ENCODE measurements at places on chromosomes 6 and 20.

- no peak for DNase-seq
- no peak overlapping the region for H3K4me3 ChIP-seq
- no peaks in the 10 kb centered on the region for H3K27me3 ChIP-seq
- no peak overlapping the region for H3K27ac ChIP-seq
- H3K36me3 ChIP-seq = no peaks in the 10 kb centered on the region
These were observed 292.4 kb downstream of the CENPW start for GRCh38 chr6:126632271-126632670.

DNA sequence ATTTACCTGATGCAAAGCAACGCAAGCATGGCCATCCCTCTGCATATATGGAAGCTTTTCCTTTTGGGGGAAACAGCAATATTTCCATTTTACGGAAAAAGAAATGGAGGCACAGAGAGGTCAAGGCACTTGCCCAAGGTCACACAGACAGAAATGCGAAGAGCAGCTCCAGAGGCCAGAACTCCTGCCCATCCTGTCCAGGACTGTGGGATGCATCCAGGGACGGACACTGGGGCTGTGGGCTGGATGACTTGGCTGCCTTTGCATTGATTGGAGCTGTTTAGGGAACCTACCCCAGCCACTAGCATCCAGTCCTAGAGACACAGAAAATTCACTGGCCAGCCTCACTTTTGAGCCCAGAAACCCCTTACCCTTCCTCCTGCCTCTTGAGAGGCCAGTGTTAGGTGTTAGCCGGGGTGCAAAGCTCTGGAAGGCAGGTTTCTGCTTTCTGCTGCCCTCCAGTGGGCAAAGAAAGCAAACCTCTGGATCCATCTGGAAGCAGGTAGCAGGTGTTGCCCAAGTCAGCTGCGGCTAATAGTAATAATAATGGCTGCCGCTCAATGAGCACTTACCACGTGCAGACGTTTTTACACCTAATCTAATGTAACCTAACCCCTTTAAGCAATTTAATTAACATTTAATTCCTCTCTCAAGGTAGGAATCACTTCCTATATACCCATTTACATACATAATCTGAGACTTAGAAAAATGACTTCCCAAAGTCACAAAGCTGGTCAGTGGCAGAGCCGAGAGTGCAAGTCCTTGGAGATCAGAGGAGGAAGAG, 31.7 kb upstream of the CCN5 start:
- H3K4me3 ChIP-seq = no peak overlapping the region
- no peak for DNase-seq
- H3K27ac ChIP-seq = no peak overlapping the region
- no peaks in the 10 kb centered on the region for H3K4me1 ChIP-seq
- H3K36me3 ChIP-seq = no peaks in the 10 kb centered on the region

- no peak overlapping the region for H3K27ac ChIP-seq
- no peak overlapping the region for H3K4me3 ChIP-seq
These were observed 290.0 kb downstream of the TBC1D7 start for GRCh38 chr6:13038315-13038714.

- H3K4me3 ChIP-seq = no peak overlapping the region
- no peak overlapping the region for H3K27ac ChIP-seq
These were observed 27.4 kb downstream of the KCNG1 start for GRCh38 chr20:50995506-50995905.

DNA sequence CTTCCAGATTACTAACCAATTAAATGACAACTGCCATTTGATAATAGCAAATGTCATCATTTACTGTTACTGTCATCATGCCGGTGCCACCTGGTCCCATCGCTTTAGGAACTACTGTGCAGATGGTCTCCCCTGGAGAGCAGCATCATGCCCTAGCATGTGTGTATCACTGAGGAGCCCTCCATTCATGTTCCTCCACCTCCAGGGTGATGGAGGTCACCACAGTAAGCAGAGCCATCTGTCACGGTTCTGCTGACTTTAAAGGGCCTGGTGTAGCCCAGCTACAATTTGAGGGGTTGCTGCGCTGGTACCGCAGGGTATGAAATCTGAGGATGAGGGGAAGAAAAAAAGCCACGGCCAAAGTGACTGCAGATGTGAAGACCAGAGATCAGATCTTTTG, 118.8 kb upstream of the KCNK16 start:
- no peak overlapping the region for H3K4me3 ChIP-seq
- no peaks in the 10 kb centered on the region for H3K27me3 ChIP-seq
- no peak for DNase-seq

- no peaks in the 10 kb centered on the region for H3K4me1 ChIP-seq
- H3K4me3 ChIP-seq = no peak overlapping the region
- no peaks in the 10 kb centered on the region for H3K36me3 ChIP-seq
- H3K27me3 ChIP-seq = no peaks in the 10 kb centered on the region
These were observed 28.1 kb downstream of the HUS1B start for GRCh38 chr6:628766-629165.

- no peak overlapping the region for H3K4me3 ChIP-seq
- no peak overlapping the region for H3K27ac ChIP-seq
- H3K36me3 ChIP-seq = no peaks in the 10 kb centered on the region
- H3K27me3 ChIP-seq = no peaks in the 10 kb centered on the region
- DNase-seq = no peak
- peaks cover 5% of the 10 kb centered on the region for H3K4me1 ChIP-seq
These were observed 12.9 kb downstream of the CASS4 start for GRCh38 chr20:56424931-56425330.

DNA sequence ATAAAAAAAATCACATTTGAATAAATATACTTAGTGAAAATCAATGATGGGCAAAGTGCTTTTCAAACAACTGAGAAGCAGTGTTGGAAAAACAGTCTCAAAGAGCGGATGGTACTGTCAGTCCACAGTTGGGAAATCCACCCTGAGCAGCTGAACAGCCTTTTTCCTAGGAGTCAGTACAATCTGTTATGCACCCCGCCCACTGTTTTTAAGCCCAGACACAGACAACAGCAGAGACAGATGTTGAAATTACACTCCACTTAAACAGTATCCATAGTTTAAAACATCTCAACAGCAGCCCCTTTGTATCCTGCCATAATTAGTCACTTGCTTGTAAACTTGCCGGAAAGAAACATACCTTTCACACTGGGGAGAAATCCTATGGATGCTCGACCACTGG, 372 bp downstream of the KIAA0408 start:
- H3K36me3 ChIP-seq = no peaks in the 10 kb centered on the region
- no peaks in the 10 kb centered on the region for H3K27me3 ChIP-seq
- no peaks in the 10 kb centered on the region for H3K4me1 ChIP-seq
- peak overlapping the region; percentile 59 for H3K27ac ChIP-seq
- peak; percentile 60 for DNase-seq
- H3K4me3 ChIP-seq = peak overlapping the region; percentile 29

- no peak for DNase-seq
- no peaks in the 10 kb centered on the region for H3K4me1 ChIP-seq
- H3K27ac ChIP-seq = no peak overlapping the region
- no peaks in the 10 kb centered on the region for H3K27me3 ChIP-seq
- H3K36me3 ChIP-seq = no peaks in the 10 kb centered on the region
These were observed 3.4 kb upstream of the SRC start for GRCh38 chr20:37342231-37343177.

DNA sequence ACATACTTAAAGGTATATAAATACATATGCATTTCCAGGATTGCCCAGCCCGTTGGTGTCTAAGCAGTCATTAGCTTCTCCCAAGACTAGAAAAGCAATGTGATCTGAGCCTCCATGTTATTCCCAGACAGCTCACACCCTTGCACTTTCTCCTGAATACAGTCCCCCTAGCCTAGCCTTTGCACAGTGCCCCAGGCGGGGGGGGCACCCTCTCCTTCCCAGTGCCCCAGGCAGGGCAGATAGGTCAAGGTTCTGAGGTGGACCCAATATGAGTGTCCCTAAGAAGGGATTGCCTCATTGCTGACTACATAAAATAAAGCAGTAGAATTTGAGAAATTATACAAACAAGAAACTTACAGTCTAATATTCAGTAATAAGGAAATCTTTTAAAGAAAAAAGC, 15.4 kb upstream of the GNRH2 start:
- no peak overlapping the region for H3K27ac ChIP-seq
- no peaks in the 10 kb centered on the region for H3K4me1 ChIP-seq
- no peaks in the 10 kb centered on the region for H3K27me3 ChIP-seq
- no peak overlapping the region for H3K4me3 ChIP-seq

DNA sequence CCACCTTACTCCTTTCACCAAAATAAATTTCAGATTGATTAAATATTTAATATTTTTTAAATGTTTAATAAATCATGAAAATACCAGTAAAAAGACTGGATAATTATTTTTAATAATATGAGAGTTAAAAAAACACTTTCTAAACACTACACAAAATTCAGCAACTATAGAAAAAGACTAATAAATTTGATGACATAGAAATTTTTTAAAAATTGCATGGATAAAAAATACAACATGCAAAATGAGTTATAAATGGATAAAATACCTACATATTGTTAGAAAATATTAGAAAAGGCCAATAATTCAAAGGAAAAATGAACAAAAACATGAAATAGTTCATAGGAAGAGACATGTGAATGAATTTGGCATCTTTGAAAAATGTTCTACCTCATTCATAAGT, 101.0 kb upstream of the EDN1 start:
- H3K4me1 ChIP-seq = no peaks in the 10 kb centered on the region
- no peaks in the 10 kb centered on the region for H3K36me3 ChIP-seq
- H3K4me3 ChIP-seq = no peak overlapping the region
- no peak for DNase-seq
- H3K27ac ChIP-seq = no peak overlapping the region
- no peaks in the 10 kb centered on the region for H3K27me3 ChIP-seq

GRCh38 chr20:49685809-49686208, 27.9 kb downstream of the B4GALT5 start:
- H3K27ac ChIP-seq = no peak overlapping the region
- no peaks in the 10 kb centered on the region for H3K27me3 ChIP-seq

DNA sequence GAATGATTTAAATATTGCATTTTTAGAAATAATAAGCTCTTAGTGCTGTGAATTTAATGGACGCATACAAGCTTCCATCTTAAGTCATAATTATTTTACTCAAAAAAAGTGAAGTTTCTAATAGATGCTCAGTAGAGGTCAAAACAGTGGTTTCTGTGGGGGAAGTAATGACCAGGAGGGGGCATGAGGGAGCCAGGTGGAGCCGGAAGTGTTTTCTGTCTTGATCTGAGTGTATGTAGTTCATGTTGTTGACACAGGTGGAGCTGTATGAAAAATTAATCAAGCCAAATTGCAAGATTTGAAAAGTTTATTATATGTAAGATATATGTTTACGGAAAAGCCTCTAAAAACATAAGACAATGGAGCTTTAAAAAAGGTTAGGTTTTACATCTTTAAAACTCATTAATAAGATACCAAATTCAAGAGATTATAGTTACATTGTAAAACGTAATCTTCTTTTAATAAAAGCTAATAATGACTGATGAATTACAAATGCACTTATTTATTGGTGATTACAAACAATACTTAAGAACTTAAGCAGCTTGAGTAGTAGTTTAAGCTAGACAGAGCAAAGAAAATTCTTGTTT, 68.0 kb downstream of the PLAGL1 start:
- DNase-seq = no peak
- H3K4me1 ChIP-seq = no peaks in the 10 kb centered on the region
- no peaks in the 10 kb centered on the region for H3K36me3 ChIP-seq
- H3K27me3 ChIP-seq = no peaks in the 10 kb centered on the region
- no peak overlapping the region for H3K27ac ChIP-seq
- H3K4me3 ChIP-seq = no peak overlapping the region

DNA sequence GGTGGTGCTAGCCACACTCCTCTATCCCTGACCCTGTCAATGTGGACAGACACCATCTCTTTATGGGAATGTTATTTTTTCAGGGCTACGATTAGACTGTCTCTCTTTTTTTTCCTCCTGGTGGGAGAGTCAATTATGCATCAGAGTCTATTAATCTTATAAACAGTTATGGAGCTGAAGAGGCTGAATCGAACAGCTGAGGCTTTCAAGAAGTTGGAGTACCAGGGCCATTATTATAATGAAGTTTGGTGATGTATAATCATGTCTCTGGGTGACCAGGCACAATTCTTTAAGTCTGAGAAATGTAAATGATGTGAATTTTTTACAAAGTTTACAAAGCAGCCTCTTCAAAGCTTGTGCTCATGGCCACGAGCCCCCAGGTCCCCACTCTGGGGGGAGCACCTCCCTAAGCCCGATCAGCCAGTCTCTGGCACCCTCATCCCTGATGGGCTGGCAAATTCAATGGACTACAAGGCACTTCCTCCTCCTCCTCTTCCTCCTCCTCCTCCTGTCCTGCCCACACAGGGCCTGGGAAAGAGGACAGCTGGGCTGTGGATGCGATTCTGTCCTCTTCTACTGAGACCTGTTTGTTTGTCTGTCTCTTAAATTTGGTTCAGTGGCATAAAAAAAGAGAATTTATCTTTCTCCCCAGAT, 43.9 kb upstream of the QKI start:
- no peaks in the 10 kb centered on the region for H3K27me3 ChIP-seq
- no peak overlapping the region for H3K4me3 ChIP-seq
- H3K27ac ChIP-seq = no peak overlapping the region
- H3K36me3 ChIP-seq = no peaks in the 10 kb centered on the region
- no peaks in the 10 kb centered on the region for H3K4me1 ChIP-seq

DNA sequence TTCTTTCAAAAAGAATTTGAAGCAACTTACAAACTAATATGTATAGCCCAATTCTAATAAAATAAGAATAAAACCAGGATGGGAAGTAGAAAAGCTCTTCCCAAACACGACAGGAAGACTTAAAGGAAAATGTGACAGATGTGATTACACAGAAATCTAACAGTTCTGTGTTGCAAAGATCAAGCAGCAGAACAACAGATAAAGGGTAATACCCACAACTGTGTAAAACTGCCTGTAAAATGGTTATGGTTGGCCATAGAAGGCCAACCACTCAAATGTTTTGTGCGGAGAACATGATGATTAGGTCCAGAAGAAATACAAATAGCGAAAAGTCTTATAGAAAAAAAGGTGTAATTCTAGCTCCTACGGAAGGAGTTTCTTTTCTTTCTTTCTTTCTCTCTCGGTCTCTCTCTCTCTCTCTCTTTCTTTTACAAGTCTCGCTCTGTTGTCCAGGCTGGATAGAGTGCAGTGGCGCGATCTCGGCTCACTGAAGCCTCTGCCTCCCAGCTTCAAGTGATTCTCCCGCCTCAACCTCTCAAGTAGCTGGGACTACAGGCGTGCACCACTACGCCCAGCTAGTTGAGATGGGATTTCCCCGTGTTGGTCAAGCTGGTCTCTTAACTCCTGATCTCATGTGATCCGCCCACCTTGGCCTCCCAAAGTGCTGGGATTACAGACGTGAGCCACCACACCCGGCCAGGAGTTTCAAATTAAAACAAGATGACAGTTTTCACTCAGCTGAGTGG, 128.5 kb downstream of the QRSL1 start:
- H3K36me3 ChIP-seq = no peaks in the 10 kb centered on the region
- DNase-seq = no peak
- H3K27ac ChIP-seq = no peak overlapping the region
- no peaks in the 10 kb centered on the region for H3K4me1 ChIP-seq
- H3K27me3 ChIP-seq = no peaks in the 10 kb centered on the region
